AG04449 (cell line): ENCODE measurements at places on chromosomes 11 and 22.

DNA sequence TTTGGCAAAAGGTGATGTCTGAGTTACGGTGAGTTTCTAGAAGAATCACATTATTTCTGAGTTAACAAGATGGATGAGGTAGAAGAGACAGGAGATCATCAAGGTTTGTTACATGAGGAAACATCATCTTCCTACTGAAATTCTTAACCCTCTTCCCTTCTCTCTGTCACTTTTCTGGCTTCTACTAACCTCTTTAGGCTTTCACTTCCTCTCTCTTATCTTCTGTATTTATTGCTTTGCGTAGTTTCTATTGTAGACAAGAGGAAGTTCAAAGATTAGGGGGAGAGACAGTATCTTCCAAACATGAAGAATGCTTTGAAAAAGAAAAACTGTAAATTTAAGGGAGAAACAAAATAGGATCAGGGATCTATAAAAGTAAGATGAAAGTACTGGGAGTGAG lies 75.4 kb downstream of the TRPC6 start:
- DNase-seq, result no peak

DNA sequence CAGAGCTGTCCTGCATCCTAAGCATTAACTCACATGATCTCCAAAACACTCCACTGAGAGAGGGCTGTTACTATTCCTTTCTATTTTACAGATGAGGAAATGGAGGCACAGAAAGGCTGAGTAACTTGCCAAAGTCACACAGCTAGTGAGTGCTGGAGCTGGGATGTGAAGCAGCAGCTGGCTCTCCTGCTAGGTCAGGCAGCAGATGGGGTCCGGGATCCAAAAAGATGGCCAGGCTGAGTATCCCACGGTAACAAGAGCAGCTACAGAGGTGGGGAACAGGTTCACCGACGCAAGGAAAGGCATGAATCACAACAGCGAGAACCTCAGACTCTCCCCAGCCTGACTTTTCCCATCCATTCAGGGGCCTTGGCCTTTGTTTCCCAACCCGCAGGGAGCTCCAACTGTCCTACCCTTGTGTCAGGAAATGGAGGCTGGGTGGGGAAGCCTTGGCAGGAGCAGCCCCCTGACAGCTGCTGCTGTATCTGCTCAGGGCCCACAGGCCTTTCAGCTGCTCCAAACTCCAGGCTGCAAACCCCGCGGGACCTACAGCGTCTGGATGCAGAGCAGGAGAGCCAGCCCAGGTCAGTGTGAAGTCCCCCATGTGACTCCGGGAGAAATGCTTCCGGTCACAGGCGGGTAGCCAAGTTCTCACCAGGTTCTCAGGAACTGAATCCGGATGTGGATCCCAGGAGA lies 29.5 kb downstream of the DKK3 start:
- DNase-seq, result no peak

DNA sequence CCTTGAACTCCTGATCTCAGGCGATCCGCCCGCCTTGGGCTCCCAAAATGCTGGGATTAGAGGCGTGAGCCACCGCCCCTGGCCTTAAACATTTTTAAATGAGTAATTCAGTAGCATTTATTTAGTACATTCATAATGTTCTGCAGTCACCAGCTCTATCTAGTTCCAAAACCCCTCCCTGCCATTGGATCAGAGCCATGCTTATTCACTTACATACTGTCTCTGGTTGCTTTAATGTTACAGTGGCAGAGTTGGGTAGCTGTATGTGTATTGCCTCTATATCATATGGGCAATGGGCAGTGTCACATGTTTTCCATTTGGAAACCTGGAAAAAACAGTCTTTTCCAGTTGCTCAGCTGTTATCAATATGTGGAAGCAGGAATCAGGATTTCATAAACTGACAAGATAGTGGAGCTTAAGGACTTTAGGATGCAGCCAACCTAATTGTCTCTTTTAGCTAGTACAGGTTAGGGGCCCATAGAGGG lies 10.5 kb downstream of the COA4 start:
- no peak for DNase-seq

GRCh38 chr22:24230911-24231656 lies 13.8 kb downstream of the GGT5 start:
- no peak for DNase-seq

GRCh38 chr11:44171518-44171917 lies 76.0 kb downstream of the EXT2 start:
- no peak for DNase-seq

- no peak for DNase-seq
Measured at GRCh38 chr11:109885006-109885405, 208.2 kb upstream of the ZC3H12C start.

DNA sequence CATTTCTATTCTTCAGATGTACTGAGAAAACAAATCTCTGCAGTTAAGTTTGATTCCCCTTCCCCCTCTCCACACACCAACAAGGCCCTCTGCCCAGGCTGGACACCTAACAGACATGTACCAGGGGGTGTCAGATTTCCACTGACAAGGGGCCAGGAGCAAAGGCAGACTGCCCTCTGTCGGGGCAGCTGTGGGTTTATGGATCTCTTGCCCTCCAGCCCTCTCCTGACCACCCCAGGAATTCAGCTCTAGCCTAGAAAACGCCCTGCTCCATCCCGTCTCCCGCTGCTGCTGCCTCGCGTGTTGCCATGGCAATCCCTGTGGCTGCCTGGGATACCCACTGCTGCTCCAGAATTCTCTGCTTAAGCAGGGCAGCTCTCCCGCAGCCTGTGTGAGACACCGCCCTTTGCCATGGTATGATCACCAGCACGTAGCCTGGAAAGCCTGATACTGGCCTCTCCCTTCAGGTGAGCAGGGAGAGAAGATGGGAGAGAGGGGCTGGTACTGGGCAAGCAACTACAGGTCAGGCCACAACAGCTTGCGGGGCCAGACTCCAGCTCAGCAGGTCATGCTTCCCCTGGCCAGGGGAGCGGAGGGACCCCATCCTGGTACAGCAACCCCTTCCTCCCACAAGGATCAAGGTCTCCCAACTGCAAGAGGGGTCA lies 41.6 kb downstream of the BUD13 start:
- DNase-seq, result no peak

DNA sequence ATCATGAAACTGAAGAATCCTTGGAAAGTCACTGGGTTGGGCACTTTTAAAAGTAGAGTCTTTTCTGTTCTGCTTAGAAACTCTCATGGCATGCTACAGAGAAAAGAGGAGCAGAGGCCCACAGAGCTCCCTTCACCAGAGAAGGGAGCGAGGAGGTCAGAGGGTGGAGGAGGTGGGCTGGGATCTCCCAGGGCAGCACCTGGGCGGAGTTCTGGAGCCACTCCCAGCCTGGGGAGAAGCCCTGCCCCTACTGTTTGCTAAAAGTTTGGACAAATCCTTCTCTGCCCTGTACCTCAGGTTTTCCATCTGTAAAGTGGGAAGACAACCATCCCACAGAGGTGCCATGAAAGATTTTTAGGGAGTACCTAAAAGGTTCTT lies 299.1 kb downstream of the KIRREL3 start:
- no peak for DNase-seq

- no peak for DNase-seq
Measured at GRCh38 chr11:56659755-56660154, 3.7 kb upstream of the OR5AR1 start.

DNA sequence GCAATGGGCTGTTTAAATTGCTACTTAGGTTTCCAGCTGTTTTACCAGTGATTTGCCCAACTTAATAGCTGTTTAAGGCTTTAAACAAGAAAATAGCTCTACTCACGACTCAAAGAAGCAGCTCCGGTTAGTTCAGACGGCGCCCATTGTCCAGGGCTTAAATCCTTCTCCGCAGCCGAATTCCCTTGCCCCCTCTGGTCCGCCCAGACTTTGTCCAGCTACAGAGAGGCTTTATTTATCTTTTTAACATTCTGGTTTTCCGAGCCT lies 20.9 kb upstream of the SCUBE1 start:
- no peak for DNase-seq

DNA sequence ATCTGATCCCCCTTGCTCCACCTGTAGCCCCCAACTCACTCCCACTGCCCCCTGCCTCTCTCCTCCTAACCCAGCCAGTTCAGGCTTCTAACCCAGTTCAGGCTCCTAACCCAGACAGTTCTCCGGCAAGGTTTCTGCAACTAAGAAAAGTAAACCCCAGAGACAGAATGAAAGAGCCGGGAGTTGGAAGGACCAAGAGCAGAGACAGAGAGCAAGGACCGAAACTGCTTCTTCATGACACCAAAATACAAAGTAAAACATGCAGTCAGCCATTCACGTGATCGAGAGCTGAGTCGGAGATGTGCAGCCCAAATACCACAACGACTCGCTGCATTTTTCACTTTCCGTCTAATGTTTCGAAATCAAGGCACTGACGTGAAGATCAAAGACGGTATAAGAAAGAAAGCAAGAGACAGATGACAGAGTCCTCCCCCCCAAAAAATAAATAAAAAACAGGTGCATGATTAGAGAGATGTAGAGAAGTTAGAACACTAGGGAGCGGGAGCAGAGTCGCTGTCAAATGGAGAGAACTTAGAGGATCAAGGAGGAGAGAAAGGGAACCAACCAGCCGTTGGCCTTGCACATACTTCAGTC lies 884 bp downstream of the IL10RA start:
- DNase-seq, result no peak

DNA sequence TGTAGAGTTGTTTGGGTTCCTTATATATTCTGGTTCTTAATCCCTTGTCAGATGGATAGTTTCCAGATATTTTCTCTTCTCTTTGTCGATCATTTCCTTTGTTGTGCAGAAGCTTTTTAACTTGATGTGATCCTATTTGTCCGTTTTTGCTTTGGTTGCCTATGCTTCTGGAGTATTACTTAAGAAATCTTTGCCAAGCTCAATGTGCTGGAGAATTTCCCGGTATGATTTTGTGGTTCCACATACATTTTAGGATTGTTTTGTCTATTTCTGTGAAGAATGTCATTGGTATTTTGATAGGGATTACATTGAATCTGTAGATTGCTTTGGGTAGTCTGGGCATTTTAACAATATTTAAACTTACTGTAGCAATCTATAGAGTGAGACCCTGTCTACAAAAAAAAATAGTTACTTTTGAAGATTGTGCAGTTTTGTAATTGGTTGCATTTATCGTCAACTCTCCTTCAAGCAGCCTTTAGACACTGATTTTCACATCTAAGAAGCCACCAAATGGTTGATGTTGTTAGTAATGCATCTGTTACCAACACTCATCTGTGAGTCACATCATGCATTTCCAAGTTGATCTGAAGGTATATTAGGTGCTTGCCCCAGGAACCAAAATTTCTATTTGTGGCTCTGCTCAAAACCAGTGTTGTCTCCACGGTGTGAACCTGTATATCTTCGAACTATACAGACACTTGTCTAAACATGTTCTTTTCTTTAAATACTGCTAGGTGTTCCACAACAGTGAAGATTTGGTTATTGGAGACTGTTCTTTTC lies 21.4 kb downstream of the XRCC6 start:
- no peak for DNase-seq

DNA sequence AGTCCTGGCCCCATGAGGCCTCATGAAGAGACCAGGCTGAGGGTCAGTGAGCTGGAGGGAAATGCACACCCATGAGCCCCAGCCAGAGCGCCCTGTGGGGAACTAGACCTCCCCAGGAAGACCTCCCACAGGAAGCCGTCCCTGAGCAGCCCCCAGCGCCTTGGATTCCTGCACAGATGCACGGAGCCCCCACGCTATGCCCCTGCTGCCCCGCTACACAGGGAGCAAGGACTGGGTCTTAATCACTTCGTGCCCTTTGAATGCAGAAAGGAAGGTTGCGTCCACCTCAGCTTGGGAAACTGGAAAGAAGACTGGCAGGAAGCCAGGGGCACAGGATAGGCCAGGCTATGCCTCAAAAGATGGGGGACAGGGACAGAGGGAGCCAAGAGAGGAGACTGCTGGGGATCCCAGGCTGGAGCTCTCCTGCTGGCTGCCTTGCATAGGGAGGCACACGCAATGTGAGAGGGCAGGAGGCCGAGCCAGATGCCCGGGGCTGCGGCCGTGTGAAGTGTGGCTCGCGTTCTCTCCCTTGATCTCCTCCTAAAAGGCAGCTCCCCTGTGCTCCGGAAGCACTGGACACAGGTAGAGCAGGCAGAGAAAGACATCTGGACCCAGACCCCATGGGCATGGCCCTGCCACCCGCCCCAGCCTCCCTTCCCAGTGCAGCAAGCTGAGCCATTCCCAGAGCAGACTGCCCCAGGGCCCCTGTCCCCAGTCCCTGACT lies 32.8 kb downstream of the MACROD1 start:
- DNase-seq, result no peak

GRCh38 chr11:64543818-64544217 lies 47.2 kb upstream of the SLC22A12 start:
- no peak for DNase-seq

- DNase-seq, result no peak
Measured at GRCh38 chr11:86150847-86151173, 81.9 kb upstream of the PICALM start.

GRCh38 chr11:85898456-85898855 lies 43.3 kb downstream of the CCDC83 start:
- no peak for DNase-seq

DNA sequence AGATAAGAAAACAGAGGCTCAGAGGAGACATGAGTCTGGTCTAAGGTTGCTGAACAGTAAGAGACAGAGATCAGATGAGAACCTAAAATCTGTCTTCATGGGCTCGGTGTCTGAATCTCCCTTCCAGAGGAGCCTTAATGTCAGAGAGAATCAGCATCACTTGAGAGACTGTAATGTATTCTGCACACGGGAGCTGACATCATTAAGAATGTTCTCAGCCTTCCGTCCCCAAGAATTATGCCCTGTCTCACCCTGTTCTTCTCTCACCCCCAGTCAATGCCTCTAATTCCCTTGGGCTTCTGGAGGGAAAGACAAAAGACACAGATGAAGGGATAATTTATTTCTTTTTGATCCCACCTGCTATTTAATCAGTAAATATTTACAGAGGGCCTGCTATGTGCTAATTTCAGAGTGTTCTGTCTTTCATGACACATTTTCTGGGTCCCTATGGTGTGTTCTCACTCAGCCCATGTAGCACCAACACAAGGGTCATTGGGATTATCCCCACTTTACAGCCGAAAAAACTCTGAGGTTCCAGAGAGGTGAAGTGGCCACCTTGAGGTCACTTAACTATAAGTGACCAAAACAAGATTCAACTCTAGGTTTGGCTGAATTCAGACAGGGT lies 61.8 kb downstream of the CD82 start:
- DNase-seq, result no peak

DNA sequence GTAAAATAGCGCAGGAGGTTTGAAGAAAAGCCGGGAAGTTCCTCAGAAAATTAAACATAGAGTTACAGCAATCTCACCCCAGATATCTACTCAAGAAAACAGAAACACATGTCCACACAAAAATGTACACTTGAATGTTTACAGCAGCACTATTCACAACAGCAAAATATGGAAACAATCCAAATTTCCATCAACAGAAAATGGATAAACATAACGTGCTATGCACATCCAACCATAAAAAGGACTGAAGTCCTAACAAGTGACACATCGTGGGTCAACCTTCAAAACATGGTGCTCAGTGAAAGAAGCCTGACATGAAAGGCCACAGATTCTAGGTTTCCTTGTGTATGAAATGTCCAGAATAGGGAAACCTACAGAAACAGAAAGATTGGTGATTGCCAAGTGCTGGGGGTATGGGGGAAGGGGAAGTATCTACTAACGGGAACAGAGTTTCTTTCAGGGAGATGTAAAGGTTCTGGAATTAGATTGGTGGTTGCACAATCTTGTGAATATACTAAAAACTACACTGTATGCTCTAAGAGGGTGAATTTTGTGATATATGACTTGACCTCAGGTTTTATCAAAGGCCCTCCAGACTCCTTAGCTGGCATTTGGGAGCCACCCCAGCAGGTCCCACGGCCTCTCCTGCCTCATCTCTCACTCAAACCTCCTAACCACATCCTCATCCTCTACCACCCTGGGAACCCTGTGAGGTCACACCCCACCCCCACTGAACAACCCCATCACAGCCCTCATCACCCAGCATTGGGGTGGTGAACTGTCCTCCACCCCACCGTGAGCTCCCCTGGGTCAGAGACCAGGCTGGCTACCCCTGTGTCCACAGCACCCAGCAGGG lies 69.2 kb upstream of the PRR5 start:
- no peak for DNase-seq
